ENCODE measurements at places on chromosomes 2 and 18.

DNA sequence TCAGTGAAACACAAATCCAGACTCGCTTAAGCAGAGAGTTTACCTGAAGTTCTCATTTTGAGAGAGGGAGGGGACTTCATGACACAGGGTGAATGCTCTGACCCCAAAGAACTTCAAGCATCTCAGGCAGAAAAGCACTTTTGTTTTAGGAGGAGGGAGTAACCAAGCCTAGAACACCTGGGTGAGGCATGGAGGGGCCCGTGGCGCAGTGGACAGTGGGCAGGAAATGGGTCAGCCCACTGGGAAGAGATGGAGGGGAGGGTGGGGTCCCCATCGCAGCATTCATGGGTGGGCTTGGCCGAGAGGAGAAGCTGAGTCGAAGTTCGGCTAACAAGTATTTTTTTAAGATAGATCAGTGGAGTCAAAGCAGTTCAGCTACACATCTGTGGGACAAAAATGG, 67.9 kb downstream of the SH3YL1 start:
- DNase-seq: no peak

DNA sequence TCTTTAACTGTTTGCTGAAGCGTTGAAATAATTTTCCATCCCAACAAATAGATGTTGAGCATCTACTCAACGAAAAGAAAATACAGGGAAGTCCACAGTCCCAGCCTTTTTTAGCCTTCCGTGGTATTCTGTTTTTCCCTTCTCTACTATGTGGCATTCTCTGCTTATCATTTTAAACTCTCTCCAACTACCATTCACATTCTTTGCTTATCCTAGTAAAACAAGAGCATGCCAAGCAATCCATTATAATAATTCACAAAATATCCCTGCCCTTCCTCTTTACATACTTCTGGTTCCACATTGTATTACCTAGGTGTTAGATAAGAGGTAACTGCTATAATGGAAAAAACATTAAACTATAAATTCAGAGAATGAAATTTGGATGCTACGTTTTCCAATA, 1.6 kb upstream of the SESTD1 start:
- DNase-seq: no peak

DNA sequence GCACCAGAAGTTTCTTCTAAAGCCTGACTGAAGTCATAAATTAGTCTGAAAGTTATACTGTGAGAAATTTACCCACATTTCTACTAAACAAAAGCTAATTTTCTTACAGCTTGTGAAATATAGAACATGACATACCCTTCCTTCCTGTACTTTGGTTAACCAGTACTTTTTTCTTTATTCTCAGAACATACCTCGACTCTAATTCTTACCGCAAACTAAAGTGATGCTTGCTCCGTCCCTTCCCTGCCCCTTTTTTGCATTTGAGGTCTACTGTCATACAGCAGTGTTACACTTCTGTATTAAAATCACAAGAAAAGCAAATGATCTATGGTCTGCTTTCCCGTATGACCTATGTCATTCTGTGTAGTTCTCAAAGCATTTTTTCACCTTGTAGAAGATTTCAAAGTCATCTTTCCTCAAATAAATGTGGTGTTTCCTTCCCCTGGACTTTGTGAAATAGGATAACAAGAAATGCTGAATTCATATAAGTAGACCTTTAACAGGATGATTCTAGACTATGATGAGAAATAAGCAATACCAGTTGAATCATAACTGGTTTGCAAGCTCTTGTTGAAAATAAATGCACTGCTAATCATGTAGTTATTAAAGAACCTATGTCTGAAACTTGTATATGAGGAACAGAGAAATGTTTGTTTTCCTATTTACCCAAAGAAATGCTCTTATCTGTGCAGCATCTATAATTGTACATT, 30.4 kb downstream of the CYTIP start:
- DNase-seq: no peak

GRCh38 chr2:135030826-135031225, 16.4 kb downstream of the MAP3K19 start:
- DNase-seq: peak; percentile 48

DNA sequence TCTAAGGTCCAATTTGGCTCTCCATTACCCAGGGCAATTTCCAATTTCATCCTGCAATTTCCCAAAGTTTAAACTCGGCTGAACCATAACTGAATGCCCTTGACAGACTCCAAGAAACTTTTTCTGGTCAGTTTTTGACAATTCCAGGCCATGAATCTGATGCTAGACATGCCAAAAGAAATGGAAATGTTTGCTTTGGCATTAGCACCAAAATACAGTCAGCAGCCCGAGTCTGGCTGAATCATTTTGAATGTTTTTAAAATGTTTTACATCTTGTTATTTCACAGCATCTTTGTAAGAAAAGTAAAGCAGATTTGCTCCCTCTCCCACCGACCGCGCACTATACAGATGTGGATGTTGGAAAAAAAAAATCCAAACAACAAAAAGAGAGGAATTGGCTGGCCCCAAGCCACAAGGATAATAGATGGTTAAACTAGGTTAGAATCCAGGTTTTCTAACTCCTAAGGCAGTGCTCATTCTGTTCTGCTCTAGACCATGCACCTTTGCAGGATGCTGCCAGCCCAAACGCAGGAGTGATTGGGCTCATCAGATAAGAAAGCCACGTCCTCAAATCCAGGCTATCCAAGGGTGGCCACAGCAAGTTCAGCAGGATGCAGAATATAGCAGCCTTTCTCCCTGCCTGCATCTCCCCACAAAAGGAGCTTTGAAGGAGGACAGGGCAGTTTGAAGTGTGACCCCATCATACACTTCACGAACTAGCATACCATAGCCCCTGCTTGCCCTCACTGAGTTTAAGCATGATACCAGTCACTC, 167.5 kb downstream of the ALK start:
- DNase-seq: no peak

GRCh38 chr18:76967721-76968472, 145.5 kb downstream of the ZNF236 start:
- no peak for DNase-seq

GRCh38 chr2:27627963-27628766, 647 bp downstream of the CCDC121 start:
- peak; percentile 42 for DNase-seq

- no peak for DNase-seq
Observed at GRCh38 chr2:225781991-225782390, 382.5 kb downstream of the NYAP2 start.

- DNase-seq: peak; percentile 27
Observed at GRCh38 chr2:206083602-206084438, 2.2 kb downstream of the INO80D start.

DNA sequence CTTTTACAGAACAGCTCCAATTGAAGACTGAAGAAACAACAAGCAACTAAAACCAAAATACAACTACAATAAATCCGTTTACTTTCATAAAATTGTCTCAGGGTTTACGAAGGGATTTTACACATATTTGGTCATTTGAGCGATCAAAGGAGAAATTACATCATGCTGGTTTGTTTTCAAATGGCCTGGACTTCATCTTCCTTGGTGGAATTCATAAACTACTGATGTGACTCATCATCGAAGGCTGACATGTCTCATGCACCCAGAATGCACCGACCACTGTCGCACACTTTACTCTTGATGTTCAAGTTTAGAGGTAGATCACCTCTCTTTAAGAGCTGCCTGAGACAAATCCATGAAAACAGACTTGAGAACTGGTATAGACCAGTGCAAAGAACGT, 25.6 kb upstream of the PMAIP1 start:
- DNase-seq: no peak

DNA sequence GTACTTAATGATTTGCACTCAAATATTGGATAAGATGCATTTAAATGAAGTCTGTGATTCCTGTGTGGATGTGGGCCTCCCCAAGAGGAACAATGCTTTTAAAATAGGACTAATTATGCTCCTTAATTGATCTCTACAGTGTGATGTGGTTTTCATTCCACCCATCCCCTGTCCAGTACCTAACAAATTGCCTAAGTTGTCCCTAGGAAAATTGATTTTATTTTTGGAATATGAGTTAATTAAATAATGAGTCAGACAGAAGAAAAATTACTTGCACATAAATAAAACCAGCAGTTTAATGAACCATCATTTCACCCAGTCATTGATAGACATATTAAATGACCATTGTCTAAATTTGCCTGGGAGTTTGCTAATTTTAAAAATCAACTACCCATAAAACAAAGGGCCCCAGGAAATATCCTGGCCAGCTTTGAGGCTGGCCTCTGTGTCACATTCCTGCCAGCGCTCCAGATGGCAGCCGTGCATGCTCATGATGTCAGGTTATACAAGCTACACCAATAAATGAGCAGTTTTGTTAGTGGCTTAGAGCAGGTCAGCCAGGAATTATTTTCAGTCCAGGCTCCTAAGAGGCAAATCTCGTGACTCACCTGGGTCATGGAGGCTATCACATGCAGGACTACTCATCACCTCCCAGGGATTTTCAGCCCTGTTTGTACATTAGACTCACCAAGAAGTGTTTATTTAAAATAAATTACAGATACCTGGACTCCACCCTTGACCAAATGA, 31.9 kb downstream of the ABHD3 start:
- peak; percentile 37 for DNase-seq

DNA sequence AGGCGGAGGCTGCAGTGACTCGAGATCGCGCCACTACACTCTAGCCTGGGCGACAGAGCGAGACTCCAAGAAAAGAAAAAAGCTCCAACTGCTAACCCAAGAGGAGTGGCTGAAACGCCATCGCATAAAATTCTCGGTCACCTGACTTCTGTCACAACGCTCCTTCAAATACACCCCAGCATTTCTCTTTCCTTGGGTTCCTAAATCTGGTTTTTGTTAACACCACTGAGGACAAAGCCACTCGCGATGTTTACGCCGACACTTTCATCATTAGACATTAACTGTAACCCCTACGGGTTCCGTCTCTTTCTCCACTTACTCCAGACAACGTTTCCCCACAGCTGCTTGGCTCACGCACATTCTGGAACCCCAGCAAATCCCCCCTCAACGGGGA, 679 bp downstream of the CLK1 start:
- peak; percentile 94 for DNase-seq

DNA sequence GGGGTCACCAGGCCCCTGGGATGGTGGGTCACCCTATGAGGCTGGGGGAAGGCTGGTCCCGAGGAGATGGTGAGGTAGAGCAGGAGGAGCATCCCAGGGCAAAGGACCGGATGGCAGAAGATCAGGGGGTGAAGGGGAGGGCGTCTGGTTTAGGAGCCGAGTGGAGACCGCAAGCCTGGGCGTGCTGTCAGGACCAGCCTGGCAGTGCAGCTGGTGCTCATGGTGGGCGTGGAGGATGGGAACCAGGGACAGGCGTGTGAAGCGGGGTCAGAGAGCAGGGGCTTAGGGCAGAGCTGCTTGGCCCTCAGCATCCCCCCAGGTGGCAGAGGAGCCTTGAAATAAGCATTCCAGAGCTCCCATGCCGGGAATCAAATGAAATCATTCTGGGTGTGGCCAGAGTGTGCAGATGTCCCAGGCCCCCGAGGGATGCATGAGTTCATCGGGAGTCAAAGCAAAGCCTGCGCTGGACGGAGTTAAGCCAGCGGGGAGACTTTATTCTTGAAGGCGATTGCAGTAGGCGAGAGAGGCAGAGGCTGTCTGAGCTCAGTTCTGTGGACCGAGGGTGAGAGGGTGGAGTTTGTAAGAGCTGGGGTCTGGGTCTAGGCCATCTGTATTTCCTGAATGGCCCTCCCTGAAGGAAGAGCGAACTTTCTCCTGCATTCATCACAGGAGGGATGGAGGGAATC, 33.1 kb upstream of the MBP start:
- peak; percentile 51 for DNase-seq

GRCh38 chr2:211205836-211206235, 649.4 kb downstream of the CPS1 start:
- DNase-seq: no peak

DNA sequence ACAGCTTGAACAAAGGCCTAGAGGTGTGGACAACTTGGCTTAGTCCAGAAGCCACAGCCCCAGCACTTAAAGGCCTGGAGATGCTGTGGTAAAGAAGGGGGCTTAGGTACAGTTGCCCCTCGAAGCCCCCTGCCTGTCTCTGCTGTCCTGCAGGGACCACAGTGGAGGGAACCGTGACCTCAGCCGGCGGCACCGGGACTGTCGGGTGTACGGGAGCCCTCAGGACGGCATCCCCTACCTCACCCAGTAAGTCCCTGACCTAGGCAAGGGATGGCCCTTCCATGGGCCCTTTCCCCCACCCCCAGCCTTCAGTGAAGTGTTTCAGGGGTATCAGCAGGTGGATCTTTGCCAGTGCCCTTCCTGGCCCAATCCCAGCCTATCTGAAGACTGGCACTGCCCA, 15.3 kb upstream of the CATIP start:
- no peak for DNase-seq

- DNase-seq: peak; percentile 21
Observed at GRCh38 chr2:225296951-225297350, 102.6 kb upstream of the NYAP2 start.

DNA sequence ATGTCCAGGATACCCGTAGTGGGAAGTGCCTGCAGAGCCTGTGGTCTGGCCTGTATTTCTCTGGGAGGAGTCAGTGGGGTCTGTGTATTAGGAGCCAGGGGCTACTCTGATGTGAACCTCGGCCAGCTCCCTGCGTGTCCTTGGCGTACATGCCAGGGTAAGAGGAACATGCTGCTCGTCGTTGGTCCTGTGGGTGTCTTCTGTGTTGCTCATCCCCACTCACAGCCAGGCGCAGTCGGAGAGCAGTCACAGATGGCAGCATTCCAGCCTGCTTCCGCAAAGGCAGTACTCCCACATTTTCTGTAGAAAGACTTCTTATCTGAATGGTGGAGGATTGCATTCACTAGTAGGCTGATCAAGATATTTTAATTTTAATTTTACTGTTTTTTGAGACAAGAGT, 84.9 kb downstream of the DGKD start:
- DNase-seq: no peak

DNA sequence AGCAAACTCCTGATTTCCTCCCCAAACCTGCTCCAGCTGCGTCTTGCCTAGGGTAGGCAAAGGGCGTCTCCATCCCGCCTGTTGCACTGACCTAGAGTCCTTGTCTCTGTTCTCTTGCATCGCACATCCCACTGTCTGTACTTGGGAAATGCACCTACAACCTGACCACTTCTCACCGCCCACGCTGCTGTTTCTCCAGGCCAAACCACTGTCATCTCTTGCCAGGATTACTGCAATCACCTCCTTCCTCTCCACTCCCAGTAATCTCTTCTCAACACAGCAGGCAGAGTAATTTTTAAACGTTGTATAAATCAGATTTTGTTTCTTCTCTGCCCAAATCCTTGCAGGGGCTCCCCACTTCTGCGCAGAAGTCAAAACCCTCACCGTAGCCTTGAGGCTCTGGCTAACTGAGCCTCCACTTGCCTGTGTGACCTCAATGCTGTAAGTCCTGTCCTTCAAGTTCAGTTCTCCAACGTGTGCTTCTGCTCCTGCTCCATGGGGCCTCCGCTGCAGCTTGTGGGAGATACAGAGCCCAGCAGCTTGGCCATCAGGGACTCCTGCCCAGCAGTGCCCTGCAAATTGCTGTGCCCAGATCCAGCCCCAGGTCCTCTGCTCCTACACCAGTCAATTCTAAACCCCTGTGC, 27.7 kb upstream of the SEMA4C start:
- no peak for DNase-seq

GRCh38 chr2:191521608-191522208, 156.2 kb upstream of the NABP1 start:
- peak; percentile 85 for DNase-seq

GRCh38 chr2:425947-426346, 138.1 kb upstream of the ALKAL2 start:
- no peak for DNase-seq
